Stimulated activated CD8-positive, alpha-beta memory T cell treated with anti-CD3 and anti-CD28 coated beads, Interleukin-4, amount 100 ng/mL, for 1 hour (primary cell): ENCODE measurements at places on chromosomes 2 and 18.

DNA sequence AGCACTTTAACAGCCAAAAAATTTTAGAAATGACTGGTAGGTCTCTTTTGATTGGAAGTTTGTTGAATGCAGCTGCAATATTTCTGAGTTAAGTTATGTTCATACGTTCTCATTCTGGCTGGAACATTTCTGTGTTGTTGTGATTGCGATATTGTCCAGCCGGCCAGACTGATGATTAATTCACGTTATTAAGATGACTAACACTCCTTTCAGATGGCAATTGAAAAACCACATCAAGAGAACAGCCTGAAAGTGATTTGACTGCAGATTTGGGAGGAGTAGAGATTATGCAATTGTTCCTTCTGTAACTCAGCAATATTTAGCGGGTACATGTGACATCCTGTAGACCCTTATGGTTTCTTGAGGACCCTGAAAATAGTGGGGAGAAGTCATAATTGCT is 133.7 kb downstream of the FBXO15 start:
- DNase-seq, result no peak

GRCh38 chr2:74450570-74451190 is 4.2 kb upstream of the INO80B start:
- DNase-seq, result no peak

DNA sequence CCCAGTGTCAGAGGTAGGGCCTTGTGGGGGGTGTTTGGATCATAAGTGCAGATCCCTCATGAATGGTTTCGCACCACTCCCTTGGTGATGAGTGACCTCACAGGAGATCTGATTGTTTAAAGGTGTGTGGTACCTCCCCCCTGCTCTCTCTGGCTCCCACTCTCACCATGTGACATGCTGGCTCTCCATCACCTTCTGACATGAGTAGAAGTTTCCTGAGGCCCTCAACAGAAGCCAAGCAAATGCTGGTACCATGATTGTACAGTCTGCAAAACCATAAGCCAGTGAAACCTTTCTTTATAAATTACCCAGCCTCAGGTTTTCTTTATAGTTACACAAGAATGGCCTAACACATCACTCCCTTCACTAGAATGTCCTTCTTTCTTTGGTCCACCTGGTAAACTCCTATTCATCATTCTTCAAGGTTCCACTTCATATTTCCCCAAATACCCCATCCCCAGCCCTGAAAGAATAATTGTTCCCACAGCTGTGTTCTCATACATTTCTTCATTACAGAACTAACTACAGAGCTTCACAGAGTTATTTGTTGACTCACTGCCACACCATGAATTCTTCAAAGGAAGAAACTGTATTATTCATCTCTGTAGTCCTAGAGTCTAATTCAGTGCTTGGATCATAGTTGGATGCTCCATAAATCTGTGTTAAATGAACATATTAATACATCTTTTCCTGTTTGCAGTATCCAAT is 81.2 kb upstream of the STK17B start:
- no peak for DNase-seq

- no peak for DNase-seq
Measured at GRCh38 chr2:27408601-27409320, 630 bp downstream of the PPM1G start.

GRCh38 chr18:79328887-79329286 is 66.8 kb upstream of the NFATC1 start:
- no peak for DNase-seq

DNA sequence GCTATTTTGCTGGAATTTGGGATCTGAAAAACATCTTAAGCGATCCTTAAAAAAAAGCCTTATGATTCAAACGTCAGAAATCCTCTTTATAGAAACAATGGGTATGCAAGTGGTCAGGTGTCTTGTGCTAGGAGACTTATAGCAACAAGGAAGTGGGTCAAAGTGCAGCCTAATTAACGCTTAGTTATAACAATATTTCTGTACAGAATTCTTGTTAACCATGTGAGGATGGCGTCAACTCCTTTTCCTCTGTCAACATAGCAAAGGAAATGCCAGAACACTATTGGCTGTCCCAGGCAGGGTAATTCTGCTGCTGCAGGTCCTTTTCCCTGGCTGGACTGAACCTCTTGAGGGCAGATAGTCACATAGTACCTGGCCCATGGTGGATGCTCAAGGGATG is 189.4 kb downstream of the MSH2 start:
- no peak for DNase-seq

- DNase-seq, result no peak
Measured at GRCh38 chr2:102004581-102004980, 12.8 kb downstream of the IL1R2 start.

DNA sequence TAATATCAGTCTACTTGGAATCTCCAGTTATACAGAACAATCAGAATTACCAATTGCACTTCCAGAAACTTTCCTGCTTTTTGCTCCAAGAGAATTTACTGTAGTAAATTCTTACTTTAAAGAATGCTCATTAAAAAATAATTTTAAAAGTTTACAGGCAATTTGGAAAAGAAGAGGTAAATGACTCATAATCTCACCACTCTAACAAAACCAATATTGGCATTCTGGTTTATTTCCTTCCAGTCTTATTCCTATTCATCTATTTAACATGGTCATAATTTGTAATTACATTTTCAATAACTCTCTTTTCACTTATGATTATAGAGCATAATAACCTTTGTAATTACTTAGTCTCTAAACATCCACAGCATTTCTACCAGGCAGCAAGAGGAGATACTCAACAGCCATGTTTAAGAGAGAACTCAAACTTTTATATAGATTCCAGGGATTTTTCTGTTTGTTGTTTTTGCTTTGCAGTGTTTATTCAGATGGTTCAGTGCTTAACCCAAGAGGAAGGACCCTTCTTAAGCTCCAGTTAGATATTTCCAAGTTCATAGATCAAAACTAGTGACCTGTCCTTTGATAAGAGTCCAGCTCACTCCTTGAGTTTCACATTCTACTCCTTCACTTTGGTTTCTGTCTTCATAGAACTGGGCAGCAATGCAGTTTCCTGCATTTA is 464.7 kb downstream of the TXNL1 start:
- no peak for DNase-seq

DNA sequence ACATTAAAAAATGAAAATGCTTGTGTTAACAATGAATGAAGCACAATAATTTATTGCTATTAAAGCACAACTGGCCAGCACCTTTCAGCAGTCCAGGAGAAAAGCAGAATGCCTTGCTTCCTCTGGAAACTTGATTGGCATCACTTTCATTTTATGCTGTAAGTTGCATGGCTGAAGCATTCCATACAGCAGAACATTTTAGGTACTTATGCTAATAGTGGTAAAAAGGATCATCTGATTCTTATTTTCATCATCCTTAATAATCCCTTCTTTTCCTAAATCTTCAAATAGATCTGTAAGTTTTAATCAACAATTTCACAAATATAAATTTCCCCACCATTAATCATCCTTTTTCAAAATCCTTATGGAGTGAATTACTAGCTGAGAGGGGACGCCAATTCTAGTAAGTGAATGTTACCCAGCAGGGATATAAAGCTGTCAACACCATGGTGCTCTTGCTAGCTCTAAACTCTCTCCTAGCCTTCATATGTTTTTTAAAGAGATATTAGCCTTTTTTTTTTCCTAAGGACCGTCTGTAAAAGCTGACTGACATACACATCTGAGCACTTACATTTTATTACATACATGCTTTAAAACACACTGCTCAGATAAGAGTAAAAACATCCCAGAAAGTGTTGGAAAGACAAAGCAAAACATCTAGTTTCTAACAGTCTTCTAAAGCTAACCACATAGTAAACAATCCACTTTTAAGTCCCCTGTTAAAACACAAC is 5.3 kb downstream of the SATB2 start:
- DNase-seq, result no peak

DNA sequence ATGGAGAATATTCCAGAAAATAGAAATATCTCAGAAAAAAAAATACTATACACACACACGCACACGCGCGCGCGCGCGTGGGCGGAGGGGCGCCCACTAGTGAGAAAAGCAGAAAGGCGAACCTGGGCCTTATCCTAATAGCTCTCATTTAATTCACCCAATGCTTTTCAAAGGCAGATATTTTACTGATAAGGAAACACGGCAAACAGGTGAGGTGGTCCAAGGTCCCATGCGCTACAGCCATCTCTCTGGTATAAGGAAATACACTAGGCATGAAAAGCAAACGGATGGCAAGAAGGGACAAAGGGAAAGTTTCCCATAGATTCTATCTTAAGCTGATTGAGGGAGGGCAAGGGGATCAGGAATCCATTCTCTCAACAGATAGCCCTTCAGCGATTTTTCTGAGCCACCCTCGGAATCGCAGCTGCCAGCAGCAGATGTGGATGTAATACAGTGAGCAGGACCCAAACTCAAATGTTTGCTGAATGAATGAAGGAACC is 136.7 kb downstream of the TMEM247 start:
- no peak for DNase-seq

GRCh38 chr2:108184419-108184818 is 55.3 kb upstream of the SULT1C3 start:
- DNase-seq, result no peak

- DNase-seq, result no peak
Measured at GRCh38 chr2:154813636-154814035, 115.1 kb downstream of the KCNJ3 start.
